GM23248 (cell line): ENCODE measurements at places on chromosomes 13 and 19.
A peak's percentile ranks its signal among the peaks of the same experiment; 100 is the strongest.

DNA sequence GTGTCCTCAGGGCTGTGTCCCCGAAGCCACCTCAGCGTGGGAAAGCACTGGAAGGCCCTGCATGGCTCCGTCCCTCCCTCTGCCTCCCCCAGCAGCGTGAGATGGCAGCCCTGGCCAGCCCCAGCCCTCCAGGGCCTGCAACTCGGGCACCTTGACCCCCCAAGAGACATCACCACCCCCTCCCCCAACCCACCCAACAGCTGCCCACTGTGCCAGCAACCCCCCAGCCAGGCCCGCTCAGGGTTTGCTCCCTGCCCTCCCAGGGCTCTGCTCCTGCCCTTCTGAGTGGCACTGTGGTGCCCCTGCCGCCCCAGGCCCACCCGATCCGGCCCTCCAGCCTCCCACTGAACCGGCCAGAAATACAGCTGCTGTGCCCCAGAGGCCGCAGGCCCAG, 1.5 kb upstream of the ASPDH start:
- DNase-seq = no peak

DNA sequence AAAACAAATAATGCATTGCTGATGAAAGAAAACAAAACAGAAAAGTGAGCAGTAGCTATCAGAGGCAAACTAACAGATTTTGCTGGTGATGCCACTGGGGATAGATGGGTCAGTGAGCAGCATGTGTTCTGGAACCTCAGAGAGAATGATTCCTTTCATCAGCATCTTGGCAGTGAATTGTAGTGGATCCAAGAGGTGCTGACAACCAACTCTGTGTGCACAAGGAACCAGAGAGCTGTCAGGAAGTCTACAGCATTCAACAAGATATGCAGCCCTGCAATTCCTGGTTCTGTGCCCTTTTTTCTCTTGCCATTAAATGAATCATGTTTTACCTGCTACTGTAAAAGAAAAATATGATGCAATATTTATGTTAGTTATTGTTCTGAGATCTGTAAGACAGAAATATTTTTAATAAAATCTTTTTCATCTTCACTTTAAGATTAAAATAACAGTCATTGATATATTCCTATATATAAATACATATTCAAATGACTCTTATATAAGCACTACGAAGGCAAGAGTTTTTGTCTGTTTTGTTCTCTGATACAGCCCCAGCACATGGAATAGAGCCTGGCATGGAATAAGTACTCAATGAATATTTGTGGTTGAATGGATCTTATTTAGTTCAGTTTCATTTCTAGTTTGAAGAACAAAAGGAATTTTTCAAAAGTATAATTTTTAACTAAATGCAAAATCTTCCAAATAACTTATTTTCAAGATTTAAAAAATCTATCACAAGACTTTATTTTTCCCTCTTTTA, 80.8 kb downstream of the FREM2 start:
- no peak for DNase-seq

GRCh38 chr19:19059018-19059836, 4.6 kb upstream of the SLC25A42 start:
- no peak for DNase-seq

- peak; percentile 79 for DNase-seq
Measured at GRCh38 chr19:2507109-2507508, 31.2 kb downstream of the GADD45B start.

- DNase-seq = peak; percentile 51
Measured at GRCh38 chr13:28493740-28494503, 1.0 kb downstream of the FLT1 start.

DNA sequence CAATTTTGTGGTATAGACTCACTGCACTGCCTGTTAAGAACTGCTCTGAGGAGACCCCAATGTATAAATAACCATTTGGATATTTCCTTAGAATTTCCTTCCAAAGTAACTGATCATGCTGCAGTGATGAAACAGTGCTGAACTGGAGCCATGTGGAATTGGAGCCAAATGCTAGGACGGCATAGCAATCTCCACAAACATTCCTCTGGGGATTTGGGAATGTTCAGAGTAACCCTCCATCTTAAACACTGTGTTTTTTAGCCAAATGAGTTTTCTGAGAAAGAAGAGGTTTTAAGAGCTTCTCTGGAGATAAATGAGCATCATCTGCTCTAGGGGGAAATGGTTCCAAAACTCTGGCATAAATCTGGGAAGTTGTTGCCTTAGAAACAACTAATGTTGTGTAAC, 98.2 kb downstream of the OLFM4 start:
- peak; percentile 7 for DNase-seq

GRCh38 chr13:111668451-111668850, 348.0 kb downstream of the TEX29 start:
- DNase-seq = no peak

DNA sequence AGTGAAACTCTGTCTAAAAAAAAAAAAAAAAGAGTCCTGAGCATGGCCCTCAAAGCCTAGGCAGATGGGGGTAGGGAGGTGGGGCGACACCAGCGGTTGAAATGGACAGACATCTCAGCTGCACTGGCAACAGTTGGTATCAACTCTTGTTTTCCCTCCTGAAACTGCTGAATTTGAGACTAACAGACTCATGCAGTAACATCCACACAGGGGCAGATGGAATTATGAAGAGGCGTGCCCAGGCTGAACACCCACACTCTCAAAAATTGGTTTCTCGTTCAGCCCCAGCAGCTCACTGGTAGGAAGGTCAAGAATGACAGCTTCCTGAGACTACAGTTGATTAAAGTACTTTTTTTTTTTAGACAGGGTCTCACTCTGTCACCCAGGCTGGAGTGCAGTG, 24.1 kb downstream of the PBX4 start:
- DNase-seq = no peak

- no peak for DNase-seq
Measured at GRCh38 chr19:326871-327270, 17.7 kb downstream of the MIER2 start.

- peak; percentile 92 for DNase-seq
Measured at GRCh38 chr13:93847162-93847561, 620.6 kb downstream of the GPC6 start.

DNA sequence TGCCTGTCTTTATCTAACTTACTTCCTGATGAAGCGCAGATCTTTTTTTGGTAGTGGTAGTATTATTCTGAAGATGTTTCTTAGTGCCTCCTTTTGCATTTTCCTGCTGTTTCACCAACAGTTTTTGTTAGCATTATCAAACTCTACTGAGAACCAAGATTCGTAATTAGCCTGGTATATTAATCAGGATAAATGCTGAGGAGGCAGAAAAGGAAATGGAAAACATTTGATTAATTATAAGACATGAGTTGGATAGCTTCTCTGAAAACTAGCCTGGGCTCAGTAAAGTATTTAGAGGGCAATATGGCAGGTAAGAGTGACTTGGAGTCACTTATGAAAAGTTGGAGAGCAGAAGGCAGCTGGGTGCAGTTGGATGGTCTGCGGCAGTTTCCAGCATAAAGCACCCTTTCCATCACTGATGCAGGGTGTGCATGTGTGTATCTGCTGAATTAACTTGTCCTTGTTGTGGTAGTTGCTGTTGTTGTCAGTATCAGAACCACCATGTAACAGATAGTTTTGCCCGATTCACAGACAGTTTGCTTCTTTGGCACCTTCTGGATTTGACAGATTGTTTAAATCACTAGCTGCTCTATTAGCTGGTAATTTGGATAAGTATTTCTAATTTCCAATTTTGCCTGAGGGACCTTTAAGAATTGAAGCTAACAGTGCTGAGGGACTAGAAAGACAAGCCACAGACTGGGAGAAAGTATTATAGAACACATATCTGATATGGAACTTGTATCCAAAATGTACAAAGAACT, 6.9 kb upstream of the TNFRSF19 start:
- DNase-seq = no peak

DNA sequence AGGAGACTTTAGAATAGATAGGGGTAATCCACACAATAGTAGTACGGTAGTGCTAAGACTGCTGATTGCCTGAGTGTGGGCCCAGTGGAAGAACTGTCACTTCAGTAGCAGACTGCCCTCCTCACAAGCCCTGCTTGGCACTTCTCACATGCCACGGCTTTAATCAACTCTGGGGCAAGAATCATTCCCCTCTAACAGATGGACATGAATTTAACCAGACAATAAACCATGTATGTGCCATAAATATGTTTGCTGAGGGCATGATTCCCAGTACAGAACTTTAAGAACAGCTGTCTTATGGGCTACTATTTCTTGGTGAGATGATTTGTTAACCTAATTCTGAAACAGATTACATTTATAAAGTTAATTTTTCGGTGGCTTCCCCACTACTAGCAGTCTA, 22.0 kb downstream of the DPY19L3 start:
- no peak for DNase-seq
